PC-3 (cell line): ENCODE measurements at places on chromosomes 3 and 15. TPM values are rescaled to one million over a fixed set of nuclear protein-coding genes. Genes with fewer than 3 reads are reported as not detected.

PYDC2 gene
- not detected in 2 replicates for total RNA-seq

IQCF5 gene
- not detected in 2 replicates for total RNA-seq

CCDC191 gene
- total RNA-seq = 1.3 and 1.7 TPM in 2 replicates

IL5RA gene
- total RNA-seq = not detected in 2 replicates

CPLX3 gene
- not detected in 2 replicates for total RNA-seq

C3orf70 gene
- total RNA-seq = not detected in 2 replicates

AP3B2 gene
- total RNA-seq = 0.47 TPM in 1 of 2 replicates, not detected in the other

AGBL1 gene
- total RNA-seq = not detected in 2 replicates

LRRC34 gene
- total RNA-seq = 1.8 and 3.8 TPM in 2 replicates

GPR62 gene
- total RNA-seq = not detected in 2 replicates

IL17RE gene
- 4.0 and 4.7 TPM in 2 replicates for total RNA-seq

SH3GL3 gene
- 1.7 and 3.6 TPM in 2 replicates for total RNA-seq

CEMIP gene
- total RNA-seq = 3.1 and 4.0 TPM in 2 replicates

HEXA gene
- 0.29 TPM in 1 of 2 replicates, not detected in the other for total RNA-seq

IGSF10 gene
- 0.12 and 0.66 TPM in 2 replicates for total RNA-seq

CTNNB1 gene
- total RNA-seq = 460 and 474 TPM in 2 replicates

OR5K1 gene
- total RNA-seq = not detected in 2 replicates

ISLR2 gene
- 0.22 TPM in 1 of 2 replicates, not detected in the other for total RNA-seq

SEMA3G gene
- 0.77 and 1.6 TPM in 2 replicates for total RNA-seq

ZBED2 gene
- 0.35 and 0.69 TPM in 2 replicates for total RNA-seq

PCLAF gene
- 34.7 and 52.4 TPM in 2 replicates for total RNA-seq

ESYT3 gene
- total RNA-seq = 1.6 TPM in 2 replicates

GPR15 gene
- not detected in 2 replicates for total RNA-seq

SENP7 gene
- total RNA-seq = 4.8 and 5.4 TPM in 2 replicates

ACKR4 gene
- total RNA-seq = not detected in 2 replicates

COL6A5 gene
- total RNA-seq = not detected in 2 replicates

MAP6D1 gene
- total RNA-seq = 12.4 and 12.6 TPM in 2 replicates

SLC27A2 gene
- 5.8 and 8.1 TPM in 2 replicates for total RNA-seq

LRRC49 gene
- total RNA-seq = 7.7 and 13.6 TPM in 2 replicates

SLC51A gene
- total RNA-seq = 9.7 and 10.0 TPM in 2 replicates

MESP2 gene
- total RNA-seq = 1.1 and 1.3 TPM in 2 replicates

CAND2 gene
- total RNA-seq = 2.4 and 4.8 TPM in 2 replicates

WDR76 gene
- 29.0 and 29.7 TPM in 2 replicates for total RNA-seq

SCN5A gene
- 0.06 TPM in 1 of 2 replicates, not detected in the other for total RNA-seq

ZIC4 gene
- not detected in 2 replicates for total RNA-seq

GOLGA6L7 gene
- not detected in 2 replicates for total RNA-seq

ATP13A4 gene
- not detected in 2 replicates for total RNA-seq

HIGD2B gene
- 0.11 TPM in 1 of 2 replicates, not detected in the other for total RNA-seq

STRA6 gene
- total RNA-seq = 0.29 and 5.8 TPM in 2 replicates

C15orf61 gene
- total RNA-seq = 3.0 and 3.9 TPM in 2 replicates

ACOX2 gene
- total RNA-seq = 9.8 and 10.8 TPM in 2 replicates

CCDC13 gene
- 0.47 TPM in 1 of 2 replicates, not detected in the other for total RNA-seq

MINDY4B gene
- total RNA-seq = not detected in 2 replicates

CORO2B gene
- total RNA-seq = 0.66 and 0.92 TPM in 2 replicates

FILIP1L gene
- not detected in 2 replicates for total RNA-seq

ARGFX gene
- not detected in 2 replicates for total RNA-seq

C3orf85 gene
- total RNA-seq = not detected in 2 replicates

GOLGA6B gene
- 0.11 TPM in 1 of 2 replicates, not detected in the other for total RNA-seq

FOXL2 gene
- not detected in 2 replicates for total RNA-seq

CLEC3B gene
- total RNA-seq = 1.8 TPM in 1 of 2 replicates, not detected in the other

NOX5 gene
- 237 and 339 TPM in 2 replicates for total RNA-seq

SIDT1 gene
- 14.1 and 18.4 TPM in 2 replicates for total RNA-seq

CCR2 gene
- total RNA-seq = not detected in 2 replicates

SOX14 gene
- total RNA-seq = not detected in 2 replicates
